ENCODE measurements at places on chromosomes 7 and 10.

DNA sequence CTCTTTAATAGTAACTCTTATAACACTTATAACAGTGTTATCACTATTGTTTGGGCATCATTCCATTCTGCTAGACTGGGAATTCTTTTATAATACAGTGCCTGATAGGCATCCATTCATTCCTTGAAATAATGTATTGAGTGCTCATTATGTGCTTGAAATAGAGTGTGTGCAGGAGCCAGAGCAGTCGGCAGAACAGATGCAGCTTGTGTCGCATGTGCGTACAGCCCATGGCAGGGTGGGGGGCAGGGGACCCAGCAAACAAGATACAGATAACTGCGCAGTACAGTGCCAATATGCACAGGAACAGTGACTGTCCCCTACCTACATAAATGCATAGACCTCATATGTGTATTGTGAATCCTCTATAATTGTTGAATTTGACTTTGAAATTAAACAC lies 99.3 kb downstream of the KAT6B start:
- DNase-seq = no peak

- no peak for DNase-seq
Measured at GRCh38 chr7:36119005-36119706, 33.9 kb upstream of the EEPD1 start.

DNA sequence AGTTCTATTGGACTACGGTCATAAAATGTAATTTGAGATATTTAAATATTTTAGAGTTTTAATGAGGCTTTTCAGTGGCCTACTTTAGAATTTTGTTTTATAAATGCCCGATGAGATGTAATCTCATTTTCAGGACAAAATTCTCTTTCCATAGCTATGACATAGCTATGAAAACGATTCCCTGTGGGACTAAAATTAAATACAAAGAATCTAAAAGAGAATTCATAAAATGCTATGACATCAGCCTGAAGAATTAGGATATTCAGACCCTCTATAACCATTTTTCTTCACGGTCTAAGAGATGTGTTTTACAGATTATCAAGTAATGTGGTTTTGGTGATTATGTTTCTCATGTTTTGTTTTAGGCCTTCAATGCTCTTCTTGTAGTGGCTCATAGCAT lies 48.2 kb upstream of the ODAD2 start:
- no peak for DNase-seq

GRCh38 chr7:24718977-24719491 lies 38.2 kb downstream of the GSDME start:
- DNase-seq = no peak

DNA sequence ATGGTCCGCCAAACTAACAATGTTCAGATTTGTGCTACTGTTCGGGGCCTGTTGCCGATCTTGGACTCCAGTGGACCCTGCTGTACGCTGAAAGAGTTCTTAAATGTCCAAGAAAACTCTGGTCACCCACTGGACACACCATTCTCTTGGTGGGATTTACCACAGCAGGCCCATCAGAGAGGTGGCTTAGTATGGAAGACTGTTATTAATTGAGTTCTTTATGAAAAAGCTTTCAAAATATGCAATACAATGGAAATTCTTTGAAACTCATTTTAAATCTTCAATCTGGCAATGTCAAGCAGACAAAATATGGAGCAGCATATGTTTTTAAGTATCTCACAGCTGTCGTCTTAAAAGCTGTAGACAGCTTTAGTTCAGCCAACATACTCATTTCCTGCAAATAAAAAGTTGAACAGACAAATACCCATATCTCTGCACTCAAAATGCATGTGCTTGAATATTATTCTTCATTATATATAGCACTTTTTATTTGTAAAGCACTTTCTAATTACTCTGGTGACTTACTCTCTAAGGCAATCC lies 37.4 kb upstream of the GRM8 start:
- no peak for DNase-seq

GRCh38 chr10:29026802-29027580 lies 261.9 kb upstream of the LYZL1 start:
- DNase-seq = no peak

- DNase-seq = no peak
Measured at GRCh38 chr10:52215745-52216361, 98.2 kb upstream of the DKK1 start.

DNA sequence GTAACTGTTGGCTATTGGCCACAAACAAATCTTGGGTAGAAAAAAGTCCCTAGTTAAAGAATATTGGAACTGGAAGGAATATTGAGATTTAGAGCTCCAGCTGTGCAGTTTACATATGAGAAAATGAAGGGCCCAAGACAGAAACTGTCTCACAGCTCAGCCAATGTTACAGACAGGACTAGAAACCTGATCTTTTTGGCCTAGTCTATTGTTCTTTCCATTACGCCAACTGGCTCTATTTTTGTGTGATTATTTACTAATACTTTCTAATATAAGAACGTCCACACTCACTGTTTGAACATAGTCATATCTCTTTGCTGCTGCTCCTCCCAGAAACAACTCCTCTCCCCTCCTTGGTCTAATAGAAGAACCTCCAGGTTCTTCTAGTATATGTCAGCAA lies 1.2 kb downstream of the WEE2 start:
- DNase-seq = no peak

GRCh38 chr7:46750321-46750865 lies 829.3 kb upstream of the IGFBP3 start:
- no peak for DNase-seq

DNA sequence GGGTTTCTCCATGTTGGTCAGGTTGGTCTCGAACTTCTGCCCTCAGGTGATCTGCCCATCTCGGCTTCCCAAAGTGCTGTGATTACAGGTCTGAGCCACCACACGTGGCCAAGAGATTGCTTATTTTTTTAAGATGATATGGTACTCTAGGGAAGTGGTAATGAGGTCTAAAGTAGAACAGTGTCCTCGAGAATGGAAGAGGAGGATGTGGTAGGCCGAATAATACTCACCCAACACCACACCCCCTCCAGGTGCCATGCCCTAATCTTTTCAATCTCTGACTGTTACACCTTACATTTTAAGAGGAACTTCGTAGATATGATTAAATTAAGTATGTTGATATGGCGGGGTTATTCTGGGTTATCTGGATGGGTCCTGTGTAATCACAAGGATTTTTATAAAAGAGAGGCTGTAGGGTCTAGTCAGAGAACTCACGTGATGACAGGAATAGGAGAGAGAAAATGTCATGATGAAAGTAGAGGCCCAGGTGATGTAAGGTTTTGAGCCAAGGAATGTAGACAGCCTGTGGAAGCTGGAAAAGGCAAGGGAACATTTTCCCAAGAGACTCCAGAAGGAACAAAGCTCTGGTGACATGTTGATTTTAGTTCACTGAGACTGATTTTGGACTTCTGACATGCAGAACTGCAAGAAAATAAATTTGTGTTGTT lies 29.5 kb downstream of the CDK13 start:
- no peak for DNase-seq

DNA sequence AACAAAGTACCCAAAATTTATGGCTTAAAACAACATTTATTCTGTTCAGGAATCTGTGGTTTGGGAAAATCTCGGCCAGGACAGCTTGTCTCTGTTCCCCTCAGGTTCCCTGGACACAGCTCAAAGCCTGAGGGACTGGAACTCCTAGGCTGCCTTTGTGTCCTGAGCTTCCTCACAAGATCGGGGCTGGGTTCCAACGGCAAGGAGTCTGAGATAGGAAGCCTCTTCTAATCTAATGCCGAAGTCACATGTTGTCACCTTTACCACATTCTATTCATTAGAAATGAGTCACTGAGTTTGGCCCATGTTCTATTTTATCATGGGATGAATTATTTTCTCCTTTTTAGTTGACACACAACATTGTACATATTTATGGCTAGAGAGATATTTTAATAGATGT lies 80.5 kb downstream of the ANKRD26 start:
- no peak for DNase-seq

GRCh38 chr7:51351661-51352060 lies 35.1 kb upstream of the COBL start:
- DNase-seq = no peak

DNA sequence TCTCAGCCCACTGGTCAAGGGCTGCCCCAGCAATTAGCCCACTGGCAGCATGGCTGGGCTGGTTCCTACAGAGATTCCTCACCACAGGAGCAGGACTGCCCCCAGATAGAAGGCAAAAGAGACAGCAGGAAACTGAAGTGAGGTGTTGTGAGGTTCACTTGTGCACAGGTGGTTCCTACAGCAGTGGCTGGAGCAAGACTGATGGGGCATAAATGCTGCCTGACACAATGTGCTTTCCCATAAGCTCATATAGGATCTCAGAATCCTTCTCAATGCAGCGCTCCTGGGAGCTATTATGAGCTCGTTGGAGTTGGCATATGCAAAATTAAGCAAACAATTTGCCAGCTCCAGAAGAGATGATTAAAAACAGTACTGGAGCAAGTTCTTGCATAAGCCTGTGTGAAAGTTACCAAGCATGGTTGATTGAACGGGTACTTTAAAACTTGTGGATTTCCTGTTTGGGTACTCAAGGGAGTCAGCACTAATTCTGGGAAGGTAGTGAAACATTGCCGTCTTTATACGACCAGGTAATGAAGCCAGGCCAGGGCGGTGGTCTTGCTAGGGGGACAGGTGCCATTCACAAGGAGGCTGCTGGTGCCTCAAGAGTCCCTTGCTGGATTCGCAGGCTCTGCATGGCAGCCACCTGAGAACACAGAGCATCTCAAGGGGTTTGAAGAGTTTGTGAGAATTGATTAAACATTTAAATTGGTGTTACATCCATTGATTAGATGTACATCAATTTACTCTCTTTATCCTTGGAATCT lies 20.3 kb upstream of the PRKCQ start:
- DNase-seq = no peak

DNA sequence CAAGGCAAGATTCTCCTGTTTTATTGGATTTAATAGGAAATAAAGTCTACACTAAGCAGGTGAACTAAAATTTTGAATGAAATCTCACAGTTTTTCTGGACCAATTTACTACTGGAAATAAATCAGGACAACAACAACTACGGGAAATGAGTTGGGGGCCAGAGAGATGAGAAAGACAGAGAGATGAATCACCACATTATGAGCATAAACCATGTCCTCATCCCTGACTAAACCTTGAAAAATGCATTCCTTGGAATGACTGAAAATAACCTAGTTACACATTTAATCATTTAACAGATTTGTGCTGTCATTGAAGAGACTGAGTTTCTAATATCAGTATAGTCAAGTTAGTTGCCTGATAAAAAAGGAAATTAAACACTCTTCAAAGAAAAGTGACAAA lies 608.4 kb upstream of the KCND2 start:
- no peak for DNase-seq

- peak; percentile 81 for DNase-seq
Measured at GRCh38 chr10:97498841-97499560, at the start of gene UBTD1. TSS of gene UBTD1 (plus strand) at chr10:97498924. CDS start at chr10:97499204, 280 bp downstream.

- DNase-seq = no peak
Measured at GRCh38 chr10:73774637-73775036, 7.2 kb upstream of the CHCHD1 start.

DNA sequence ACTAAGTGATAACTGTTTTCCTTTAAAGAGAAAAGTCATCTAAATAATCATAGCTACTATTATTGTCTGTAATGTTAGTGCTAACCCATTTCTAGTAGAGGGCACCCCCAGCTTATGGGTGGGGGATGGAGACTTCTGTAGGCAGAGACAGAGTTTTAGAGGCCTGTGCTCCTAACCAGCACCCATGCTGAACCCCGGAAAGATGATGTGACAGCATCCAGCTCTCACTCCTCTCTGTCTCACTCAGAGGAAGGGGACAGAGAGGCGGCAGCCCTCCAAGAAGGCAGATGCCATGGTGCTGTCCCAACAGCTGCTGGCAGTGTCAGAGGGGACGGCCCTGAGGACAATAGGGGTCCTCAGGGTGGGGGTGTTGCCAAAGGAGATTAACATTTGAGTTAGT lies 74.4 kb upstream of the PRLHR start:
- no peak for DNase-seq

DNA sequence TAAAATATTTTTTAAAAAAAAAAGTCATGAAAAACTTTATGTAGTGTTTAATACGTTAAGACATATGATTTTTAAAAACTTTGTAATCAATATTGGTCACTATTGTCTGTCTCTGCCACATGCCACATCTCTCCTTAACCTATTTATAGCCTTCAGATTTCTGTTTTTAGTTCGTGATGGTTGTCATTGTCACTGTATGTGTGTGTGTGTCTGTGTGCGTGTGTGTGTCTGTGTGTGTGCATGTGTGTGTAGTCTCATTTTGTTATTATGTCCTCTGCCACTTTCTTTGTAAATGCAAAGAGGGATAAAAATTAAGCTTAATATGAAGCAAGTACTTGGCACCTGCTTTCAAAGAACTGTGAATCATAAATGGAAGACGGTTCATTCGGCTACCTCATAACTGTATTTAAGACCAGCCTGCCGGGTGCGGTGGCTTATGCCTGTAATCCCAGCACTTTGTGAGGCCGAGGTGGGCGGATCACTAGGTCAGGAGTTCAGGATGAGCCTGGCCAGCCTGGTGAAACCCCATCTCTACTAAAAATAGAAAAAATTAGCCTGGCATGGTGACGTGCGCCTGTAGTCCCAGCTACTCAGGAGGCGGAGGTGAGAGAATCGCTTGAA lies 354.0 kb downstream of the ARL4A start:
- DNase-seq = no peak

- no peak for DNase-seq
Measured at GRCh38 chr10:96153070-96153469, 23.0 kb downstream of the ZNF518A start.

- DNase-seq = no peak
Measured at GRCh38 chr10:655184-655583, 34.3 kb downstream of the DIP2C start.

- DNase-seq = no peak
Measured at GRCh38 chr7:123148813-123149212, 51.0 kb downstream of the SLC13A1 start.

- no peak for DNase-seq
Measured at GRCh38 chr10:13110908-13111307, 10.9 kb downstream of the OPTN start.

- no peak for DNase-seq
Measured at GRCh38 chr10:43852149-43852548, 203.5 kb upstream of the ZNF32 start.

DNA sequence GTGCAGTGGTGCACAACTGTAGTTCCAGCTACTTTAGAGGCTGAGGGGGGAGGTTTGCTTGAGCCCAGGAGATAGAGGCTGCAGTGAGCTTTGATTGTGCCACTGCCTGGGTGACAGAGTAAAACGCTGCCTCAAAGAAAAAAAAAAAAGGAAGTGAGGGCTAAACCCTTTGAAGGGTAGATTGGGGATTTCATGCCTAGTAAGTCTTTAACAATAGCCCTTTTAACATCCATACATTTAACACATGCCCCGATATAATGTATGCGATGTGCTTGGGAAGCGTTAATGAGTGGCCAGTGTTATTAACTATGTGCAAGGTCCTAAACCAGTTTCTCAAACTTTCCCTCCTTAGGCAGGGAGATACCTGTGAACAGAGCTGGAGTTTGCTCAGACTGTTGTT lies 229.2 kb upstream of the HPS1 start:
- DNase-seq = no peak

GRCh38 chr7:40996233-40996677 lies 706.6 kb downstream of the INHBA start:
- no peak for DNase-seq

DNA sequence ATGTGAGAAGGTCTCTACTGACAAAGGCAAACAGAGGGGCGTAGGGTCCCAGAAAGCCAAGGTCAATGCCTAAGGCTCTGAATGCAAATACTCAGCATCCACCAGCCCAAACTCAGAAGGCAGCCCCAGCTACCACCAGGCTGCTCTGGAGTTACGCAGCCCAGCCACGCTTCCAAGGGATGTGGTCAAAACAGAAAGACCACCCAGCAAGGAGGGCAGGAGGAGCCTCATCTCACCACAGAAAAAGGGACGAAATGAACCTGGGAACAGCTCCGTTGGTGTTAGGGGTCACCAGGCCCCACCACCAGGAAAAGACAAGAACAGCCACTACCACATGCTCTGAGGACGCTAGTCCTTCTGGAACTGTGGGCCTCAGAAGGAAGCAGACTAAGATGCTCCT lies 65.1 kb downstream of the CTBP2 start:
- DNase-seq = no peak

Measured in C1 segment of cervical spinal cord (tissue), 14 donors.